ENCODE measurements at places on chromosomes 6 and 20. TPM values are rescaled to one million over a fixed set of nuclear protein-coding genes. Genes with fewer than 3 reads are reported as not detected.

The CLPSL1 gene
- total RNA-seq, result not detected

The HLA-DOB gene
- total RNA-seq, result 0.93 TPM

The C2 gene
- total RNA-seq, result 2.4 TPM

The POLR1H gene
- total RNA-seq, result 21.1 TPM

The HLA-DQA2 gene
- not detected for total RNA-seq

The HMGCLL1 gene
- total RNA-seq, result not detected

The SLC52A3 gene
- 0.46 TPM for total RNA-seq

The WFDC13 gene
- total RNA-seq, result not detected

The VSX1 gene
- total RNA-seq, result not detected

The FHL5 gene
- total RNA-seq, result not detected

The KIF6 gene
- 10.0 TPM for total RNA-seq

The CD24 gene
- total RNA-seq, result 0.33 TPM
